ENCODE measurements at places on chromosomes 16 and 17.
A peak's percentile ranks its signal among the peaks of the same experiment; 100 is the strongest.

- no peak for DNase-seq
Measured at GRCh38 chr16:85445064-85445778, 167.9 kb upstream of the GSE1 start.

- DNase-seq, result no peak
Measured at GRCh38 chr16:14963281-14964173, 11.3 kb upstream of the PDXDC1 start.

DNA sequence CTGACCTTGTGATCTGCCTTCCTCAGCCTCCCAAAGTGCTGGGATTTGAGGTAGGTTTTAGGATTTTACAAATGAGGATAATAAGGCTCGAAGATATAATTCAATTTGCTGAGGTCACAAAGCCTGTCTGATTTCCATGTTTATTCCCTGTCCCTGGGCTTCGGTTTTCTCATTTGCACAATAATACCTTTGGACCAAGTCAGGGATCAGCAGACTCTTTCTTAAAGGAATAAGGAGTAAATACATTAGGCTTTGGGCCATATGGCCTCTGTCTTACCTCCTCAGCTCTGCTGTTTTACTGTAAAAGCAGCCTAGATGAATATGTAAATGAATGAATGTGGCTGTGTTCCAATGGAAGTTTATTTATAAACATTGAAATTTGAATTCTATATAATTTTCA is 442.8 kb downstream of the HS3ST4 start:
- no peak for DNase-seq

DNA sequence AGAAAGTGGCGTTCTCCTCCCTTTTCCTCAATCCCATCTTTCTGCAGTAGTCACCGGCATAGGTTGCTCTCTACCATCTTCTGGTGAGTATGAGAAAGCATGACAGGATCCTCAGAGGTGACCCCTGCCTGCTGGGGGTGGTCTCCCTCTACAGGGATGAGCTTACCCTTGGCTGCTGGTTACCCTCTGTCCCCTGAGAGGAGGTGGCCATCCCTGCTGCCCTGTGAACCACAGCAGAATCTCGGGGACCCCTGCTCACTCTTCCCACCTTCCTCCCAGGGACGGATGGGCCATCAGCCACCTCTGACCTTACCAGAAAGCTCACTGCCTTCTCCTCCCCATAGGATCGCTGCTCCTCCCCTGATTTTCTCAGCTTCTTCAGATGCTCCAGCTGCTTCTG is 7.8 kb downstream of the MEFV start:
- DNase-seq, result no peak

- DNase-seq, result no peak
Measured at GRCh38 chr16:31618130-31618529, 90.4 kb downstream of the AHSP start.

DNA sequence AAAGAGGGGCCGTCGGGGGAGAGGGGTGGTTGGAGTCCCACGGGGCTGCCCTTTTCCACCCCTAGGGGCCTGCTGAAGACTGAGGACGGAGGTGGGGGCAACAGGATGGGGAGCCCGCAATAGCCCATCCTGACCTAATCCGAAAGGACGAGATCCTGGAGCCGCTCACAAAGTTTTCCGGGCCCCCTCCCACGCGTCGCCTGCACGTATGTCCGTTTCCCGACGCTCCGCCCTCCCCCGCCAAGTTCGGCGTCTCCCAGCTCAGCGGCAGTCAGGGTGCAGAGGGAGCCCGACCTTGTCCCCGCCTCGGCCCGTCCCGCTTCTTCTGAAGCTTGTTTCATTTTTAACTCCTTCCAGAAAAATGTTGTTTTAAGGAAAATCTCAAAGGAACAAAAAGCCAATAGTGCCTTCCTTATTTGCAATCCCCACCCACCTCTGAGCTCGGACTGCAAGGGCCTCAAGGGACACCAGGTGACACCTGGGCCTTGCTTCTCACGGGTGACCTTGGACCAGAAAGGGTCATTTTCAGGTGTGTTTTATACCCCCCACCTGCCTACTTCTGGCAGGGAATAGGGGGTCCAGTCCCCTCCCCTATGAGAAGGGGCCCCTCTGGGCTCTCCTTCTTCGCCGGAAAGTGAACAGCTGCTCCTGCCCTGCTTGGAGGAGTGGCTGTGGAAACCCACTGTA is 3.4 kb upstream of the ZNF423 start:
- no peak for DNase-seq

DNA sequence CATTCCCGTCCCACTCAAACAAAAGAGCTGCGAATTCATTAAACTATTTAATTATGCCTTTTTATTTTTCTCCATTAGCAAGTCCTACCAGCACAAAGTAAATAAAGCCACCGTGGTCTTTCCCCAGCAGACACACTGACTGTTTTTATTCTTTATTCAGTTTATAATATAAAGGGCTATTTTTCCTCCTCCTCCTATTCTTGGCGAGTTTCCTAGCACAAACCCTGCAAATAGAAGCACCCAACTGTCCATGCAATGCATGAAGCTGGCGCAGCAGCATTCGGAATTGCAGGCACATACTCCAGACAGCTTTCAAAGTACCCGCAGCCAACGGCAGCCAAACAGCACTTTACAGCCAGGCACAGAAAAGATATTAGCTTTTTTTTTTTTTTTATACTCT is 583.4 kb upstream of the PSMD7 start:
- no peak for DNase-seq

DNA sequence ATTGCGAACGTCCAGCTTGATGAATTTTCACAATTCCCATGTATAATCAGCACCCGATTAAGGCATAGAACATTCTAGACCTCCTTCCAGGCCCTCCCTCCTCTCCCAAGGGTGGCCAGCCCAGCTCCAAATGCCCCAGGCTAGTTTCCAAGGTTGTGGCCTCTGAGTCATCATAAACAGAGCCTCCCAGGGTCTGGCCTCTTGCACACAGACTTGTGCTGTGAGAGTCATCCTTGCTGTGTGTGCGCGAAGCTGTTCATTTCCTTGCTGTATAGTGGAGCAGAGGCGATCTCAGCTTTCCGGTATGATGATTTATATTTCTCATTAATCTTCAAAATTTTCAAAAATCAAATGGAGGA is 20.5 kb upstream of the JPH3 start:
- peak; percentile 87 for DNase-seq

- no peak for DNase-seq
Measured at GRCh38 chr16:3035289-3035971, 1.3 kb downstream of the BICDL2 start.

- no peak for DNase-seq
Measured at GRCh38 chr17:44922136-44922535, 6.8 kb upstream of the GFAP start.

DNA sequence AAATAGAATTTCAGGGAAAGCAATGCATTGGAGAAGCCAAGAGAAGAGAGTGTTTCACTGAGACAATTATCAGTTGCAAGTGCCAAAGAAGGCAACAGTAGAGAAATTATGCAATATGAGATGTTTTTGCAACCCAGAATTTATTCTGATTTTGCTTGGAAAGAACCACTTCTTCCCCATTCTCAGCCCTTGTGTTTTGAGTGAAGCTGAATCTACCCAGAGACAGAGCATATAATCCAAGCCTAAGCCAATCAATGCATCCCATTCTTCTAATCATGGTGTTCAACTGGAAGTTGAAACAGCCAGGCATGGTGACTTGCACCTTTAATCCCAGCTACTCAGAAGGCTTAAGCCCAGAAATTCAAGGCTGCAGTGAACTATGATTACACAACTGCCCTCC is 6.9 kb upstream of the SCNN1G start:
- no peak for DNase-seq

DNA sequence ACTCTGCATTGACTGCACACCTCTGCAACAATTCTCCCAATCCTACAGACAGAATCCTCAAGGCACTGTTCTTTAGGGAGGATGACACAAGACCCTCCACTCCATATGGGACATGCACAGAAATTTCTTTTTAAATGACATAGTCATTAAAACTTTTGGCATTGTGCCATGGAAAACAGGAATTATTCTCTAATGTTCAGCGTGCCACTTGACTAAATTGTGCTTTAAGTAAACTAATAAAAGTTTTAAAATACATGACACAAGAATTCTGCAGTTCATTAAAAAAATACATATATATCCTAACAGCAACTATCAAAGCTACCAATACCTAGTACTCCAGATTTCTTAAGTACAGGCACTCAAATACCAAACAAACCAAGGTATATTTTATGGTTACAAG is 16.0 kb downstream of the CEP112 start:
- no peak for DNase-seq

DNA sequence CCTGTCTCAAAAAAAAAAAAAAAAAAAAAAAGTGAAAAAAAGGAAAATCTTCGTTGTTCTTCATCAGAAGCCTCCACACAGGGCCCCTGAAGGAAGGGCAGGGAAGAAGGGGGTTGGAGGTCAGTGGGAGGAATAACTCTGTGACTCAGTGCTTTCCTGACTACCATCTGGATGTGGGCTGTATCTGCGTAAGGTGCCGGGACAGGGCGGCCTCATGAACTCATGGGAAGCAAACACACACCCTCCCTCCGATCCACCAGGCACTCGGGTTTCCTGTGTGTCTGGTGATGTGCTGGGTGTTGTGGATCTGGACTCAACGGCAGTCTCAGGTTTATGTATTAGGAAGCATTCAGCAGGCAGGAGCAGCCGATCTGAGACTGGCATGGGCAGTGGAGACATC is 691.6 kb downstream of the WWOX start:
- no peak for DNase-seq

- no peak for DNase-seq
Measured at GRCh38 chr16:16136588-16136987, 86.7 kb downstream of the ABCC6 start.

GRCh38 chr16:11396241-11397048 is 51.2 kb downstream of the RMI2 start:
- DNase-seq, result peak; percentile 92

GRCh38 chr16:17408955-17409441 is 61.8 kb downstream of the XYLT1 start:
- DNase-seq, result no peak

GRCh38 chr16:10368969-10369551 is 16.8 kb upstream of the ATF7IP2 start:
- DNase-seq, result no peak

DNA sequence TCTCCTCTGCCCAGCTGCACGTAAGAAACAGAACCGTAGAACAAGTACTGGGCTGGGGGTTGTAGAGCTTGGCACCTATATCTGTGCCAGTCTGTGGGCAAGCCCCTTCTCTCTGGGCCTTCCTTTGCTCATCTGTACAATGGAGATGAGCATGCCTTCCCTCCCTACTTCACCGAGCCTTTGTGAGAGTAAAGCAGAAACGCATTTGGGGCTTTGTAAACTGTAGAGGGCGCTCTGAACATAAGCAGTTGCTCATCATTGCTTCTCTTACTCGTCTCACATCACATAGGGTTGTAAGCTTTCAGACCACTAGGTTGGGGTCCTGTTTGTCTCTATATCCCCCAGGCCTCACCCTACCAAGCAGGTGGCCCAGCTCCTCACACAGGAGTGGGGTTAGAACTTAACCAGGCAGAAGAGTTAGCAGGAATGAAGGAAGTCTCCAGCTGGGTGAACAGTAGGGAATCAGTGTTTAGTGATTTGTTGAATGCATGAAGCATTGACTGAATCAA is 15.1 kb downstream of the SAMD14 start:
- DNase-seq, result peak; percentile 89

GRCh38 chr16:69482410-69482991 is 58.1 kb downstream of the CYB5B start:
- DNase-seq, result no peak

DNA sequence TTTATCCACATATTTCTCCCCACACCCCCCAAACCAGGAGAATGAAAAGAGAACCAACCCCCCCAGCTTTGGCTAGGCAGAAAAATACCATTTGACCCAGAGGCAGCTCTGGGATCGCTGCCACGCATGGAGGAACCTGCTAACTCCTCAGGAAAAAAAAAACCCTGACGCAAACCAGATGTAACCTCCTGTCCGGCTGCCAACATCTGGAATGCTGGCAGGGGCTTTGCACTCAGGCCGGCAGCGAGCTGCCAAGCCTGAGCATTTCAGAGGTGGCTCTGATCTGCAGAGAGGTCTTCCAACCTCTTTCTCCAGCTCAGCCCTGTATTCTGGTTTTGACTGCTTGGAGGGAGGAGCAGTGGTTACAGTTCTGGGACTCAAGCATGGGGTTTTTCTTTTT is 8.2 kb downstream of the IGFBP4 start:
- DNase-seq, result no peak

DNA sequence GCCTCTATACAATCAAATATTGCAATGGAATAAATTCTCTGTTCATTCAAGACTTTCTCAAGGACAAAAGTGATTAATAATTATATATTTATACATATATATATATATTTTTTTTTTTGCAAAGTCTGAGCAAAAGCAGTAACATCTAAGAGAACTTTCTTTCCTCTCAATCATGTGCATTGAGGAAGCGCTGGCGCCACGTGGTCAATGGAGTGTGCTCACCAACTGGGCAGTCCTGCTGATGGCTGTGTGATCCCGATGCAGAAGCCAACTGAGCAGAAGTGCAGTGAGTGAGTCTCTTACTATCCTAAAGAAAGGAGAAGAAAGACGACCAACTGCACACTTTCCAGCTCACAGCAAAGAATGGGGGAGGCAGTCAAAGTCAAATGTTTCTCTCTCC is 37.2 kb upstream of the ULK2 start:
- DNase-seq, result no peak

- peak; percentile 79 for DNase-seq
Measured at GRCh38 chr17:63946440-63947363, 14.6 kb upstream of the CD79B start.

GRCh38 chr17:2029911-2030778 is at the start of gene DPH1:
DPH1 (plus strand) TSS chr17:2030153; CDS start chr17:2030170, 17 bp downstream.
- DNase-seq, result peak; percentile 87

GRCh38 chr17:79982986-79983385 is 52.7 kb downstream of the TBC1D16 start:
- no peak for DNase-seq

- DNase-seq, result no peak
Measured at GRCh38 chr17:72617557-72617956, 474.9 kb downstream of the SLC39A11 start.

- DNase-seq, result no peak
Measured at GRCh38 chr17:76178124-76178523, 37.1 kb upstream of the FOXJ1 start.

- no peak for DNase-seq
Measured at GRCh38 chr17:6668219-6668618, 16.7 kb downstream of the C17orf100 start.

GRCh38 chr17:2749784-2750181 is 331 bp upstream of the CCDC92B start:
- peak; percentile 90 for DNase-seq

DNA sequence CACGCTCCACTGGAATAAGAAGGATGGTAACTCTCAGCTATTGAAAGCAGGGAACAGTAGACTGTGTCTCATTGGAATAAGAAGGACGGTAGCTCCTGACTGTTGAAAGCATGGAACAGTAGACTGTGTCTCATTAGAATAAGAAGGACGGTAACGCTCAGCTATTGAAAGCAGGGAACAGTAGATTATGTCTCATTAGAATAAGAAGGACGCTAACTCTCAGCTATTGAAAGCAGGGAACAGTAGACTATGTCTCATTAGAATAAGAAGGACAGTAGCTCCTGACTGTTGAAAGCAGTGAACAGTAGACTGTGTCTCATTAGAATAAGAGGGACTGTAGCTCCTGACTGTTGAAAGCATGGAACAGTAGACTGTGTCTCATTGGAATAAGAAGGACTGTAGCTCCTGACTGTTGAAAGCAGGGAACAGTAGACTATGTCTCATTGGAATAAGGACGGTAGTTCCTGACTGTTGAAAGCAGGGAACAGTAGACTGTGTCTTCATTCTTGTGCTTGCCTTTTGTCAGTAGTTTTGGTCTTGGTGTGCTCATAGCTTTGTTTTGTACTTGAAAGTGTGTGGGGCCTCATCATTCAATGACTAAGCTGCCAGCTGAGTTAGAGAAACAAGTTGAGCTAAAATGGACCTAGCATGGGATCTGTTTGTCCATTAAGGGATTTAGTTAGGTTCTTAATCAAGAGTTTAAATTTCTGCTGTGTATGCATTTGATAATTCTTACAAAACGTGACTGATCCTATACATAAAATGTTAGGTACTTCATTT is 58.5 kb downstream of the BANP start:
- DNase-seq, result no peak
